ENCODE measurements at places on chromosomes 6 and 20.
A peak's percentile ranks its signal among the peaks of the same experiment; 100 is the strongest.

DNA sequence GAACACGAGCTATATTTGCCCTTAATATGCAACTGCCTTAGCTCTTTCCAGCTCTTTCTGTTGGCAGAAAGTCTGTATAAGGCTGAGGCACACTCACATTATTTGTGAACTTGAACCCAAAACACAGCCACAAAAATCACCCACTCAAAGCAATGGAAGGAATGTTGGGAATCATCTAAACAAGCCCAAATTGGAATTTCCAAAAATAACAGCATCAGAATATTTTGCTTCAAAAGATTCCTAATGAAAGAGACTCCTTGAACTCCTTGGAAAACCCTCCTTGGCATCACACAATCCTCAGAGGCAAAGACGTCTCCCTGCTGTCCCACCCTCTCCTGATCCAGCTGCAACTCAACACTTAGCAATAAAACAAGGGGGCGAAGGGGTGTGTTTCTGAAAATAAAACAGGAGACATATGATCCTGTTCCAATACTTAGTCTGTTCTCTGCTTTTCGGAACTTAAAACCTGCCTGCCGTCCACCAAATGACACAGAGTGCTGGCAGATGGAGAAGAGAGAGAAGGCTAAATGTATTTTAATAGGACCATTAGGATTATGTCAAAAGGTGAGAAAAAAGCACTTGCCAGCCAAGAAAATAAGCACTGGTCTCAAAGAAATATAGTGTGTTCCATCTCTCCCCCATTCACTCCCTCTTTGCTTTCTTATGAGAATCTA, 320.7 kb upstream of the JARID2 start:
- DNase-seq: no peak

GRCh38 chr20:9022376-9022775, 46.5 kb upstream of the PLCB4 start:
- DNase-seq: no peak

DNA sequence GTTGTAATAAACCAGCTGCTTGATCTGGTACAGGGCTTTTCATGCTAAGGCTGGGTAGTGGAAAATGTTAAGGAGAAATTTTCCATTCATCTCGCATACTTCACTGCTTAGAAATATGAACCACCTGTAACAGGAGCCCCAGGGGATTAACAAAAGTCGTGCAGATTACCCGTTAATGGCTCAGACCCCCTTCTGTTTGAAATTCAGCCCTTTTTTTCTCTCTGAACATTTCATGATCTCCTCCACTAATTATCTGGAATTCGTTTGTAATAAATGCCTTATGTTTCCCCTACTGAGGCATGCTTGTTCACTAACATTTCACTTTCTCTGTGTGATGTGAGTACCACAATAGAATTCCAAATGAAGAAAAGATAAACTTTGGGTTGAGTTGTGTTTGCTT, 336.4 kb upstream of the HSF2 start:
- no peak for DNase-seq

GRCh38 chr6:83071023-83071422, 3.6 kb downstream of the DOP1A start:
- no peak for DNase-seq

GRCh38 chr20:15763366-15763765, 809.9 kb downstream of the KIF16B start:
- peak; percentile 4 for DNase-seq

DNA sequence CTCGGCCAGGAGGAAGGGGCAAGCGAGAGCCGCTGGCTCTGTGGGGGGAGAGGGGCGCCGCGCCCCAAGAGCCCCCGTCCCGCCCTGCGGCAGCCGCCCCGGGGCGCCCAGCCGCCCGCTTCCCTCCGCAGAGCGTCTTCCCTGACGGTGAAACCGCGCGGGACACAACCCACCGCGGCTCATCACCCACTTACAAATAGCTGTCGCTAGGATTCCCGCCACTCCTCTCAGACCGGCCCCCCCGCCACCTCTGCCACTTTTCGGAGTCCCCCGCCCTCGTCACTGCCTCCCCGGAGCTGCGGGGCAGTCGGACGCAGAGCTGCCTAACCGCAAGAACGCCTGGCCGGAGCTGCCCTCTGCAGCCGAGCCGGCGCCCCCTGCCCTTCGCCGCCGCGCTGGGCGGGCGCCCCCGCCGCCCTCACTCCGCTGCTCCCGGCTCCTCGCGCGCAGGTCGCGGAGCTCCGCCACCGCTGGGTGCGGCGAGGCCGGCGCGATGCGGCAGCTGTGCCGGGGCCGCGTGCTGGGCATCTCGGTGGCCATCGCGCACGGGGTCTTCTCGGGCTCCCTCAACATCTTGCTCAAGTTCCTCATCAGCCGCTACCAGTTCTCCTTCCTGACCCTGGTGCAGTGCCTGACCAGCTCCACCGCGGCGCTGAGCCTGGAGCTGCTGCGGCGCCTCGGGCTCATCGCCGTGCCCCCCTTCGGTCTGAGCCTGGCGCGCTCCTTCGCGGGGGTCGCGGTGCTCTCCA, at the start of gene SLC35D3:
SLC35D3 (plus strand) TSS at position 366 of the 749 bp plus-strand sequence; CDS start at position 494, 128 bp downstream.
- no peak for DNase-seq

DNA sequence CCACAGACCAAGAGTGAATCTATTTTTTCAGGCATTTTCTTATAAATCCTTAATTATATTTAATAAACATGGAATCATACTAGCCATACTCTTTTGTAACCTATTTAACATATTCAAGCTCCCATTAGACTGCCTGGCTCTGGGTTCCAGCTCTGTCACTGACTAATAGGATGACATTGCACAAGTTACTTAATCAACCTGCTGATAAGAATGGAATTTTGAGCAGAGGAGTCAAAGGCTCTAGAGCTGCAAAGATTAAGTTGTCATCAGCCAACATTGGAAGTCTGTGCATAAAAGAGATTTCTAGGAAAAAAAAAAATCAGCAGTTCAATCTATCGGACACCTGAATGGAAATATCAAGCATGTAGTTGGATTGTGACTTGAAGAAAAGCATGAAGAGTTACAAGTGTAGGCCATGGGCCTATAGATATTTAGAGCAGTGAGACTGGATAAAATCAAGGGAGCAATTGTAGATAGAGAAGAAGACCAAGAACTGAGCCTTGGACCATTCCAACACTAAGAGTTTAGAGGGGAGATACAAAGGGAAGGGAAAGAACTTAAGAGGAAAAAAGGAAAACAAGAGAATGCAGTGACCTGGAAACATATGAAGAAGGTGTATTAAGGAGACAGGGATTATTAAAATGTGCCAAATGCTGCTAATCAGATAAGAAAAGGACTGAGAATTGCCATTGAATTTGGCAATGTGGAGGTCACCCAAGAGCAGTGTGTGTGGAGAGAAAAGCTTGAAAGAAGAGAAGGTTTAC, 11.0 kb upstream of the HINT3 start:
- DNase-seq: peak; percentile 88

GRCh38 chr6:35371494-35372262, 29.3 kb downstream of the PPARD start:
- DNase-seq: no peak

Measured in brain microvascular endothelial cell (primary cell).